Activated T-cell treated with anti-CD3 and anti-CD28 coated beads, Interleukin-2, amount 50 U/mL, for 72 hours (primary cell): ENCODE measurements at places on chromosomes 1 and 21.
A peak's percentile ranks its signal among the peaks of the same experiment; 100 is the strongest.

DNA sequence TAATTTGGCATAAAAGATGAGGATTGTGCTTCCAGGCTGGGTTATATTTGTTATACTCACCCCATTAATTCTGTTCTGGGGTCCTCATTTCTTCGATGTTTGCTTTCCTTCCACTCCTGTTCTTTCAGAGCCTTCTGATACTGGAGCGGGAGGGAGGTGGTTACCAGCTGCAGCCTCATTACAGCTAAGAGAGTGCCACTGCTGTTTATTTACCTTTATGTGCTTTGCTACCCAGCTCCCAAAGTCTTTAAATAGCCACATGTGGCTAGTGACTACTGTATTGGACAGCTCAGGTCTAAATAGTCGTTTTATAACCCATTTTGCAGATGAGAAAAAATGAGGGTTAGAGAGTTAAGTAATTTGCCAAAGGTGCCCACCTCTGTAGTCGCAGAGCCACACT is 25.1 kb downstream of the PLEKHM2 start:
- no peak for DNase-seq

- DNase-seq, result no peak
These were observed 60.5 kb downstream of the RABGAP1L start for GRCh38 chr1:174219606-174220370.

- no peak for DNase-seq
These were observed 11.6 kb upstream of the POFUT2 start for GRCh38 chr21:45299026-45299863.

DNA sequence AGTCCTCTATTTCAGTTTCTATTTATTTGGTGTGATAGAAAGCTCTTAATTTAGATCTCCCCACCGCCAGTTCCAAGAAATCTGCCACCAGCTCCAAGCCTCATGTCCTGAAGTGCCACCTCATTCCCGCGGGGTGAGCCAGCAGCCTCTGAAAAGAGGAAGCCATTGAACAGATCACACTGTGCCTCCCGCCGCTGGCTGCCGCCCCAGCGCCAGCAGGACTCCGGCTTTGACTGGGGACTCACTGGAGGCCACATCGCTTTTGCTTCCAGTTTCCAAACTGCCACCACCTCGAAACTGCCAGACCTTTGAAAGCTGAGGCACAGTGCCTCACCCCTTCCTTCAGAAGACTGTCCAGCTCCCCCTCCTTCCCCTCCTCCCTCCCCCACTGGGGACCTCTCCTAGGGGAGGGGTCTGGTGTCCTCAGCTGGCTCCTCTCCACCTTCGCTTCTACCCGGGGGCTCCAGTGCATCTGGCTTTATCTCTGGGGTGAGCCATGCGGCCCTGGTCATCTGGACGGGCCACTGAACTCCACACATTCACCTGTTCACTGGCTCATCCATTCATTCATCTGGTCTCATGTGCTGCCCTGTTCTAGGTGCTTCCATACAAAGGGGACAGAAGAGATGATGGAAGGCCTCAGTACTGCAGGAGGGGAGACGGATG is 58.9 kb downstream of the VPS26C start:
- peak; percentile 42 for DNase-seq

DNA sequence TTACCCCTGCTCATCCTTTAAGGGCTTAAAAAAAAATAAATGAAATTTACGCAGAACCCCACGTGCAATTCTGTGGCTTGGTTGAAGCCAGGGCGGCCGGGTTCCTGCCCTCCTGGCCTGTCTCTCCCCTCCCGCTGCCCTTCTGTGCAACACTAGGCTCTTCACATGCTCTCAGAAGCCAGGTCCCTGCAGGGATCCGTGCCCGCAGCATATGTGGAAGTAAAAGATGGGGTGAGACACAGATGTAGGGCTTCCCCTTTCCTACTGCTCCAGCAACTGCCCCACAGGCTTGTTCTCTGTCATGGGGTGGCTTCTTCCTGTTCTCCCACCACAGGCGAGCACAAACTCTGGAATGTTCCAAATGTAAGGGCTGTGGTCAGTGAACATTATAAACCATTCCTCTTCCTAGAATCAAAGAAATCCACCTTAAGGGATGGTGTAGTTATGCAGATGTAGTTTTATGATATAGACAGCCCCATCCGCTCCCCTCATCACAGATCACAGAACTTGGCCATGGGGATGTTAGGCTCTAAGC is 535.4 kb downstream of the KIF26B start:
- no peak for DNase-seq

GRCh38 chr1:61221642-61222041 is 139.3 kb downstream of the NFIA start:
- DNase-seq, result no peak

DNA sequence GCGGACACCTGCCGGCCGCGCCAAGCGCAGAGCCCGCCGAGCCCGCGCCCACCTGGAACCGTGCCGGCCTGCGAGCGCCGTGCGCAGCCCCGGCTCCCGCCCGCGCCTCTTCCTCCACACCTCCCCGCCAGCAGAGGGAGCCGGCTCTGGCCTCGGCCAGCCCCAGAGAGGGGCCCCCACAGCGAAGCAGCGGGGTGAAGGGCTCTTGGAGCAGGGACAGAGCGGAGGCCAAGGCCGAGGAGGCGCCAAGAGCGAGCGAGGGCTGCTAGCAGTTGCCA is 50.1 kb upstream of the KRTAP19-8 start:
- no peak for DNase-seq

DNA sequence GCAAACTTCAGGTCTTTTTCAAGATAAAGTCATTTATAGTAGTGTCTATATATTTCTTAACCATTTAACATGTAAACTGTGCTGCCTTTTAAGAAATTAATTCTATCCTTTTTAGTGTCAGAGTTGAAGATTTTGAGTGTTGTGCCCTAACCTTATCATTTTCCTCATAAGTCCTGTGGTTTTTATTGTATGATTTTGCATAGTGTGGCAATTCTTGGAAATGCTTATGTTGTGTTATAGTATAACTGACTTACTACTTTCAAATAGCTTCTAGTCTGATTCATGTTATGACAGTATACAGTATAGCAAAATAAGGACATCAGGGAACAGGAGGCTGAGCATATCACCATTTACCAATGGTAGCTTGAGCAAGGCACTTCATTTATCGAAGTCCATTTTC is 99.1 kb downstream of the PTBP2 start:
- DNase-seq, result no peak

GRCh38 chr1:201149400-201149799 is 4.9 kb downstream of the TMEM9 start:
- peak; percentile 7 for DNase-seq

- DNase-seq, result no peak
These were observed 83.8 kb downstream of the RHOU start for GRCh38 chr1:228818928-228819630.

DNA sequence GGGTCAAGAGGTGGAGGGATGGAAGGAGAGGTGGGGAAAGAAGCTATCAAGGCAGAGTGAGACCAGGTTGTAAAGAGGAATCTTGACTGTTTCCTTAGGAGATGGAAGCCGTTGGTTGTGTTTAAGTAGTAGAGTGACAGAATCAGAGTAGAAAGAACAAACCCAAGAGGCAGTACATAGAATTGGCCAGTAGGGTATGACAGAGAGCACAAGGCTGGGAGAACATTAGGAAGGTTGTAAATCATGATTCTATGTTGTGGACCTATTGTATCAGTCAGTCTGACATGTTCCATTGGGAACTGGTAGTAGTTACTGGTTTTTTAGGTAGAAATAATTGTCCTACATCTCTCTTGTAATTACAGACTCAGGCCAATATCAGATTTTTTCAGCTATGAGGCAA is 486.9 kb upstream of the USP24 start:
- no peak for DNase-seq

DNA sequence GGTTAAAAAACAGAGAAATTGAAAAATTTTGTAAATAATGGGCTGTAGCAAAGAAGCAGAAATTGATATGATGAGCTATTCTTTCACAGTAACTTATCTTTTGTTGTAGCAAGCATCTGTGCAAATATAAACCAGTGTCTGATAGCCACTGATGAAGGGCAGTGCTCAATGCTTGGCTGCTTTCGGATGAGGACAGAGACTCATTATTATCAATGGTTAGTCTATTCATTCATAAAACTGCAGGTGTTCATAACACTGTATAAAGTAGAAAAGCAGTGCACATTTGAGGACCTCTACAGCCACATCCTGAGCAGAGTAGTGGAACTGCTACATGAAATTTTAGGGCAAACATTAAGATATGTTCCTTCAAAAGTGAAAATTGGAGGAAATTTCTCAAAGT is 107.2 kb downstream of the FAF1 start:
- DNase-seq, result no peak

- no peak for DNase-seq
These were observed 21.9 kb downstream of the UBE2Q1 start for GRCh38 chr1:154536570-154536969.

GRCh38 chr21:42538479-42539275 is 25.0 kb downstream of the SLC37A1 start:
- DNase-seq, result no peak

GRCh38 chr1:234639961-234640360 is 30.0 kb upstream of the IRF2BP2 start:
- DNase-seq, result no peak
